ENCODE measurements at places on chromosomes 1 and 21. TPM values are rescaled to one million over a fixed set of nuclear protein-coding genes. Genes with fewer than 3 reads are reported as not detected.

GRCh38 chr1:42930178-42931107, 28.2 kb downstream of the SLC2A1 start:
- peaks cover 9% of the 10 kb centered on the region for H3K4me1 ChIP-seq
- H3K4me3 ChIP-seq = no peak overlapping the region
- H3K36me3 ChIP-seq = no peaks in the 10 kb centered on the region
- H3K27ac ChIP-seq = peak overlapping the region; percentile 84
- DNase-seq = no peak

DNA sequence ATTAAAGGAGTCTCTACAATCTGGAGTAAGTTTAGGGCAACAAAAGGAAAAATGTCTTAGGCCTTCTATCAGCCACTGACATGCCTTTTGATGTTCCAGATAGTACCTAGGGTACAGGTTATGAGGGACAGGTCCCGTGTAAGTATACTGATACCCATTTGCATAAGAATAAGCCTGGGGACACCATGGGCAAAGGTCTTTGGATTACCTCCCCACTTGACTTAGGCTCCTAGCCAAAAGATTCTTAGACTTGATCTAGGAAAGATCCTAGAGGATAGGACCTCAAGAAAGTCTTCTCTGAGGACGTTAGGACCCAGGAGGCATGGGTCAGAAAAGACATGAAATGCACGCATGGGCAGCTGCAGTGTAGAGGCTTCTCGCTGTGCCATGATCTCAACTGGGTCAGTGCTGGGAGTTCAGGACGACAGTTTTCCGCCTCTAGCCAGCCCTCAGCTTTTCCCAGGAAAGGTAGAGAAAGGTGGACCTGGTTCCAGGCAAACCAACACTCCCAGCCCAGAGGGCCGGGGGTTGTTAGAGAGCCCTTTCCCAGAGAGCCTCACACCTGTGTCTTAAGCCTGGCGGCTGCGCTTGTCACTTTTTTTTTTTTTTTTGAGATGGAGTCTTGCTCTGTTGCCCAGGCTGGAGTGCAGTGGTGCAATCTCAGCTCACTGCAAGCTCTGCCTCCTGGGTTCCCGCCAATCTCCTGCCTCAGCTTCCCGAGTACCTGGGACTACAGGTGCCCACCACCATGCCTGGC, 26.6 kb downstream of the MSTO1 start:
- no peaks in the 10 kb centered on the region for H3K36me3 ChIP-seq
- H3K27ac ChIP-seq = no peak overlapping the region
- DNase-seq = no peak
- H3K4me1 ChIP-seq = no peaks in the 10 kb centered on the region

DNA sequence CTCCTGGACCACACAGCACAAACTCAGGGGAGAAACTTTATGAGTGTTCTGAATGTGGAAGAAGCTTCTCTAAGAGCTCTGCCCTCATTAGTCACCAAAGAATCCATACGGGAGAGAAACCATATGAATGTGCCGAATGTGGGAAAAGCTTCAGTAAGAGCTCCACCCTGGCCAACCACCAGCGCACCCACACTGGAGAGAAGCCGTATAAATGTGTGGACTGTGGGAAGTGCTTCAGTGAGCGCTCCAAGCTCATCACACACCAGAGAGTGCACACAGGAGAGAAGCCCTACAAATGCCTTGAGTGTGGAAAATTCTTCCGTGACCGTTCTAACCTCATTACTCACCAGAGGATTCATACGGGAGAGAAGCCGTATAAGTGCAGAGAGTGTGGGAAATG, 22.5 kb downstream of the ZSCAN20 start:
- no peaks in the 10 kb centered on the region for H3K27me3 ChIP-seq
- no peaks in the 10 kb centered on the region for H3K4me1 ChIP-seq
- no peak for DNase-seq

DNA sequence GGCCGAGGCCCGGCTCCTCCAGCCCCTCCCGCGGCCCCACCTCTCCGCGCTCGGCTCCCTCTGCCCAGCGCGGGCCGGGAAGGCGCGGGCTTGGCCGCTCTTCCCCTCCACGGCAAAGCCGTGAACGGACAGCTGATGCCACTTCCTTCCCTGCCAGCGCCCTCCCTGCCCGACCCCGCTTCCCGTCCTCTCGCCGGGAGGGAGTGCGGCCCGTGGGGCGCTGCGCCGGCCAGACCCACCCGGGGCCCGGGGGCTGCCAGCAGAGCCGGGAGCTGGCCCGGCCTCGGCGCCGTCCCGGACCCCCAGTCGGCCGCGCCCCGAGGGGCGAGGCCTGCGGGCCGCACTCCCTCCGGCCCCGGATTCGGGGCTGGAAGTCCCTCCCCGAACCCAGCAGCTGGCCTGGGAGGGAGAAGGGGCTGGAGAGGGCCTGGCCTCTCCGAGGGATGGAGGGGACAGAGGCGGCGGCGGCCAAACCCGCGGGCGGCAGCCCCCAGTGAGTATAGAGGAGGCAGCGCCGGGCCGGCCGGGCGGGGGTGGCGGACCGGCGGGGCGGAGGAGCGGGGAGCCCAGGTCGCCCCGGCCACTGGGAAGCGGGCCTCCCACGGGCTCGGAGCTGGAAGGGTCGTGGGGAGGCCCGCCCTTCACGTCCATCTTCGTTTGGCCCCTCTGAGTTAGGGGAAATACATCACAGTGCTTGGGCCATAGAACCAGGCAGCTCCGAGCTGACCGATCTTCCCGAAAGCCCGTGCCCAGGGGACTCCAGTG, at the start of gene KIAA1614:
Gene KIAA1614, plus strand, starts transcription at position 97 of the 765 bp plus-strand sequence. Its CDS starts 347 bp downstream, at position 444.
- peak within 1 kb of the TSS; percentile 90 for H3K27ac ChIP-seq
- H3K36me3 ChIP-seq = no peaks in the 10 kb centered on the region
- peak within 1 kb of the TSS; percentile 68 for H3K4me3 ChIP-seq
- H3K27me3 ChIP-seq = peaks cover 20% of the 10 kb centered on the region

GRCh38 chr1:222095606-222096475, 354.0 kb upstream of the DUSP10 start:
- no peaks in the 10 kb centered on the region for H3K4me1 ChIP-seq
- DNase-seq = peak; percentile 35
- no peaks in the 10 kb centered on the region for H3K36me3 ChIP-seq
- H3K4me3 ChIP-seq = no peak overlapping the region

Gene SYT14
- total RNA-seq = not detected
